ENCODE measurements at places on chromosomes 3 and 15.

DNA sequence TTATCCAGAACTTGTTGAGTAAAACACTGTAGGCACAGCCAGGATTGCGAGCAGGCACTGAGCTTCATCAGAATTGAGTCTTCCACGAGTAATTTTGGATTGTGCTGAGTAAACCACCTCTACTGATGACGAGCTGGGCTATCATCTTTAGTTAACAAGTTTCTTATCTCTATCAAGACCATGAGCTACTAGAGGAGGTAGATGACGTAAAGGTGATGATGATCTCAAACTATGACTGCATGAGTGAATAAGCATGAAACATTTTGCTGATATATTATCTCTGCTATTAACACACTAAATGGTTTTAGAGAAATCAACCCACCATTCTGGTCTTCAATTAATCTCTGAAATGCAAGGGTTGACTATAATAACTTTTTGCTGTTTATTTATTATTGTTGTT lies 506.0 kb downstream of the GBE1 start:
- no peak for DNase-seq

DNA sequence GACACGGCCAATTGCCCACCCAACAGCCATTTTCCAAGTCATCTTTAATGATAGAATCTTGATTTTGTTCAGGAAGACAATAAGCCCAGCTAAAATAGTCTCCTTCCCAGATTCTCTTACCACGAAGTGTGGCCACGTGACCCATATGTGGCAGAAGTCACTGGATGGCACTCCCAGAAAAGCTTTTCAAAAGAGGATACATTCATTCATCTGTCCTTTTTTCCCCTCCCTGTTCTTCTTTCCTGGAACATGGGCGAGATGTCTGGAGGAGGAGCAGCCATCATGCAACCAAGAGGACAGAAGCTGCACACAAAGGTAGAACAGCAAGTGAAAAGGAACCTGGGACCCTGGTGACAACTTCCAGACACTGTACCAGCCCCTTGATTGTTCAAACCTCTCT lies 174.7 kb downstream of the UACA start:
- no peak for DNase-seq

- no peak for DNase-seq
These were observed 87.5 kb upstream of the PLXNA1 start for GRCh38 chr3:126895178-126896066.

- DNase-seq = no peak
These were observed 92.4 kb upstream of the DAZL start for GRCh38 chr3:16697443-16698147.

GRCh38 chr3:115348951-115349745 lies 202.1 kb upstream of the ZBTB20 start:
- DNase-seq = no peak

DNA sequence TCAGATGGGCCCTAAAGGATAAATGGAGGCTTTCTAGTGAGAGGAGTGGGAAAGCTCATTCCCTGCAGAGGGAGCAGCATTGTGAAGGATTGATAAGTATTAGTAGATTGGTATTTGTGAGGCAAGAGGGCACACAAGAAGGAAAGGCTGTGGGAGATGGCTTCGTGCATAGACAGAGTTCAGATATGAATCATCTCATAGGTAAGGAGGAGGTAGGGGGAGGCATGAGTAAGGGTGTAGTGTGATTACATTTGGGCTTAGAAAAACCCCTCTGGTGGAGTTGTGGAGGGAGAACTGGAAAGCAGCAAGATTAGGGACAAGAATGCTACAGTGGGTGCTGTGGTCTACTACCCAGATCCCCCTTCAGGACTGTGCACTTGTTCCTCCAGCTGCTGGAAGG lies 29.6 kb downstream of the ONECUT1 start:
- no peak for DNase-seq

GRCh38 chr15:41125931-41126642 lies 10.0 kb upstream of the INO80 start:
- DNase-seq = no peak

GRCh38 chr3:167733961-167734497 lies 663 bp downstream of the PDCD10 start:
- no peak for DNase-seq

DNA sequence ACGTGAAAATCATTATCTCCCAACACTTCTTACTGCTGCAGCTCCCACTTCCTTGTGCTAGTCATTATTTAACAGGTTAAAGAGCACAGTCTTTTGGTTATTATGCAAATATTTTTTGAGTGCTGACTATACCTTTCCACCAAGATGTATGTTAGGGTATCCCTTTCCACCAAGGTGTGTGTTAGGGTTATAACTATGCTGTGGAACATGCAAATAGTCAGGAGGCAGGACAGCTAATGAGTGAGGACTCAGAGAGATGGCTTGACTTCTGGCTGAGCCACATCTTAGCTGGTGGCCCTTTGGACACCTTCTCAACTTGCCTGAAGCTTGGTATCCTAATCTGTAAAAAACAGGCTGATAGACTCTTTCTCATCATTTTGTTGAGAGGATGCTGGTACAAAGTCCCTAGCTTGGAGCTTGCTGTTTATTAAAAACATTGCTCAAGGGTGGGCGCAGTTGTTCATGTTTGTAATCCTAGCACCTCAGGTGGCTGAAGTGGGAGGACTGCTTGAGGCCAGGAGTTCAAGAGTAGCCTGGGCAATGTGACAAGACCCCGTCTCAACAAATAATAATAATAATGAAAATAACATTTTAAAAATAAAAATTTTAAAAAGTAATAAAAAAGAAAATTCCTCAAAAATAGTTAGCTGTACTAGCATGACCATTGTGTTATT lies 160.5 kb upstream of the ADAMTS9 start:
- DNase-seq = no peak

DNA sequence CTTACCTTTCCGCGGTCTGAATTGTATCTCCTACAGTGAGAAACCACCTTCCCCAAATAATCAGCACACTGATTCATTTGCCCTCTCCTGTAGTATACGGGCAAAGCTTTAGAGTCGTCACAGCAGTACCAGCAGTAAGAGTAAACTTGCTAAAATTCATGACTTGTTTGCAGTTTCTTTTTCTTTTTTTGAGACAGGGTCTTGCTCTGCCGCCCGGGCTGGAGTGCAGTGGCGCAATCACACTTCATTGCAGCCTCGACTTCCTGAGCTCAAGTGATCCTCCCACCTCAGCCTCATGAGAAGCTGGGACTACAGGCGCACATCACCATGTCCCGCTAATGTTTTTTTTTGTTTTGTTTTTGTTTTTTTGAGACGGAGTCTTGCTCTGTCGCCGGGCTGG lies 11.9 kb downstream of the SCAMP5 start:
- DNase-seq = no peak

DNA sequence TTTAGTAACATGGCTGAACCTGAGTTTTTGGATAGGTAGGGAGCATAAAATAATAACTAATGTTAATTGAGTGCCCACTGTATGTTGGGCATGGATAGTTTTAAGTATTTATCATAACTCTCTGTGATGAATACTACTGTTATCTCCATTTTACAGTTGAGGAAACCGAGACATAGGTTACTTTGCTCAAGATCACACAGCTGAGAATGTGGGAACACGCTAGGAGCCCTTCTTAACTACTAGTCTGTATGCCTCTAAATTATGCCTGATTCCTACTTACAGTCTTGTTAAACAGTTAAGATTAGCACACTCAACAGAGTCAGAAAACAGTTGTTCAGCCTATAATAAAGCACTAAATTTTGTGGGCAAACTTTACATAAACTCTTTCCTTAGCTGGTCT lies 2.0 kb upstream of the SIAH2 start:
- no peak for DNase-seq

DNA sequence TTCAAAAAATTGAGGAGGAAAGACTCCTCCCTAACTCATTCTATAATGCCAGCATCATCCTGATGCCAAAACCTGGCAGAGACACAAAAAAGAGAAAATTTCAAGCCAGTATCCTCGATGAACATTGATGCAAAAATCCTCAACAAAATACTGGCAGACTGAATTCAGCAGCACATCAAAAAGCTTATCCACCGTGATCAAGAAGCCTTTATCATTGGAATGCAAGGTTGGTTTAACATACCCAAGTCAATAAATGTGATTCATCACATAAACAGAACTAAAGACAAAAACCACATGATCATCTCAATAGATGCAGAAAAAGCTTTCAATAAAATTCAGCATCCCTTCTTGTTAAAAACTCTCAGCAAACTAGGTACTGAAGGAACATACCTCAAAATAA lies 24.2 kb upstream of the CAPN3 start:
- DNase-seq = no peak

- DNase-seq = no peak
These were observed 101.0 kb upstream of the THBS1 start for GRCh38 chr15:39479911-39480310.

DNA sequence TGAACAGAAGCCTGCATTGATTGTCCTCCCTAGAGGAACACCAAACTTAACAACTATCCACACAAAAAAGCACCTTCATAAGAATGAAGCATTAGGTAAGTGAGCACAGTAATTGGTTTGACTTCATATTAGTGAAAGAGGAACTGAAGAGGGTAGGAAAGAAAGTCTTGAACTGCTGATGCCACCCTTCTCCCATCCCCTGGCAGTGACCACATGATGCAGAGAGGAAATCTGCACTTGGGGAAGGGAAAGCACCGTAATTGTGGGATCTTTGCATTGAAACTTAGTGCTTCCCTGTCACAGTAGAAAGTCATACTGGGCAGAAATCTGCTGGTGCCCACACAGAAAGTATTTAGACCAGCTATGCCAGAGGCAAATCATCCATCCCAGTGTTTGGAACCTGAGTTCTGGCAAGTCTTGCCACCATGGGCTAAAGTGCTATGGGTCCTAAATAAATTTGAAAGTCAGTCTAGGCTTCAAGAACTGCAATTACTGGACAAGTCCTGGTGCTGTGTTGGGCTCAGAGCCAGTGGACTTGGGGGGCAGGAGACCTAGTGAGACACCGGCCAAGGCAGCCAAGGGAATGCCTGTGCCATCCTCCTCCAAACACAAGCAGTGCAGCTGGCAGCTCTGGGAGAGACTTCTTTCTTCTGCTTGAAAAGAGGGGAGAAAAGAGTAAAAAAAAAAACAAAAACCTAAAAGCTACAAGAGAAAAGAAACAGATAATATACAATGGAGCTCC lies 63.6 kb downstream of the SLC15A2 start:
- no peak for DNase-seq

GRCh38 chr15:101183226-101183930 lies 68.5 kb downstream of the CHSY1 start:
- no peak for DNase-seq

DNA sequence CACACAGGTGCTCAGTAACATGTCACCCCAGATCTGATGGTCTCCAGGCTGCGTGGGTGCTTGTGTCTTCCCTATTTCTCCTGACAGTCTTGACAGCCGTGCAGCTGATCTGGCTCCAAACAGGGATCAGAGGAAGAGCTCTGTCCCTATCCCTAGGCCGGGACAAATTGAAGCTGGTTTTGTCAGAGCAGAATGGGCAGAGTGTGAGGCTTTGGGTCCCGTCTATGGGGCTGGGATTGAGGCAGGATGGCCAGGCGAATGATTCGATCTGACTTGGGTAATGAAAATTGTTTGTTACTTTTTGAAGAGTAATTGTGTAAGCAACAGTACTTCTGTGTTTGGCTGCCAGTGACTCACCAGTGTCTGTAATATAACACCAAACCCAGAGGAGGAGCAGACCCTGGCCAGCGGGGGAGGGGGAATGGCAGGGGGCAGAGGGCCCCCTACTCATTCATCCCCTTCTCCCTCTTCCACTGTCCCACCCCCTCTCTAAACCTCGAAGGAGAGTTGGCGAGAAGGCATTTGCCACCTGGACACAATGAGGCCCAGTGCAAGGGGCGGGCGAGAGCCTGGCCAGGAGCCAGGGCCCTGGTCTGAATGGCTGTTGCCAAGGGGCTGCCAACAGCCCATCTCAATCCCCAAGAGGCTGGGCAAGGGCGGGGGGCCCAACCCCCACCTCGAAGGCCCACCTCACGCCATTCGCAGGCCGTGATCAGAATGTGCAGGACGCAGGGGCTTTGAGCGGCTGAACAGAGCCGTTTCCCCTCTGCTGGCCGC lies 4.9 kb upstream of the MAGEF1 start:
- no peak for DNase-seq

GRCh38 chr3:69777582-69777967 lies 38.3 kb downstream of the MITF start:
- DNase-seq = no peak

DNA sequence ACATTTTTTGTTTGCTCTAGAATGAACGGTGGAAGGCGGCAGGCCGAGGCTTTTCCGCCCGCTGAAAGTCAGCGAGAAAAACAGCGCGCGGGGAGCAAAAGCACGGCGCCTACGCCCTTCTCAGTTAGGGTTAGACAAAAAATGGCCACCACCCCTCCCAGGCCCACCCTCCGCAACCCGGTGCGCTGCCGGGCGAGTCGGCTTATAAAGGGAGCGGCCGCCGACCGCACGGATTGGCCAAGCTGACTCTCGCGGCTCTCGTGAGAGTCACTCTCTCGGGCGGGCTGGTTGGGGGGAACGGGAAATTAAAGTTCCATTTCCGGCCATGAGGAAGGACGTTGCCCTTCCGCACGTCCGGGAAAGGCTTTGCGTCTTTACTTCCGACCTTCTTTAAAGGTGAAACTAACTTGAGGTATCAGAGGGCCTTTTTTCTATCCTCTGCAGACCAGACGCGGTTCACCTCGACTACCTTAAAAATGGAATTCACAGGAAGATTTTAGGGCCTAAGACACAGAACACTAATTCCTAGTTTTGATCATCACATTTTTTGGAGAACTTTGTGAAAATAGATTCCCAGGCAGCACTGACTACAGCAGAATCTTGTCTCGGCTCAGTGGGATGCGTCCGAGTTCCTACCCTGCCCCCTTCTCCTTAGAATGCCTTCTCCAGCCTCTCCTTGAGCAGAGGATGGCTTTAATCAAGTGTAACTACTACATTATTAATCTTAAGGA lies at the start of gene TERC:
Gene TERC, minus strand, starts transcription at position 179 of the 731 bp plus-strand sequence.
- DNase-seq = peak; percentile 69

DNA sequence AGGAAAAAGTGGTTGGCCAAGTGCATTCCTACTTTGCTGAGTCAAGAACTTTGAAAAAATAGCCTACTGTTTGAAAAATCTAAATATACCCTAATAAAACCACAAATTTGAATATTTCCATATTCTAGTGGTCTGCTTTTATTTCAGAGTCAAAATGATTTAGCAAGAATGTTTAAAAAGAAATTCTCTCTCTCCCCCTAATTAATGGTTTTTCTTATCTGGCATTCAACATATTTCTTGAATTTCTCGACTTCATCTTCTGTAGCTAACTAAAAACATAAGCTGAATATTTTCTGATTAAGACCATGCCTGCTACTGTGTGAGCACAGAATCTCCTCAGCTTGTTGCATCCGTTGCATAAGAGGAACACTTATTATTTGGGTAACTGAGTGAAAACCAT lies 563.5 kb upstream of the TBL1XR1 start:
- no peak for DNase-seq

GRCh38 chr15:99167640-99168039 lies 62.8 kb downstream of the SYNM start:
- DNase-seq = no peak

DNA sequence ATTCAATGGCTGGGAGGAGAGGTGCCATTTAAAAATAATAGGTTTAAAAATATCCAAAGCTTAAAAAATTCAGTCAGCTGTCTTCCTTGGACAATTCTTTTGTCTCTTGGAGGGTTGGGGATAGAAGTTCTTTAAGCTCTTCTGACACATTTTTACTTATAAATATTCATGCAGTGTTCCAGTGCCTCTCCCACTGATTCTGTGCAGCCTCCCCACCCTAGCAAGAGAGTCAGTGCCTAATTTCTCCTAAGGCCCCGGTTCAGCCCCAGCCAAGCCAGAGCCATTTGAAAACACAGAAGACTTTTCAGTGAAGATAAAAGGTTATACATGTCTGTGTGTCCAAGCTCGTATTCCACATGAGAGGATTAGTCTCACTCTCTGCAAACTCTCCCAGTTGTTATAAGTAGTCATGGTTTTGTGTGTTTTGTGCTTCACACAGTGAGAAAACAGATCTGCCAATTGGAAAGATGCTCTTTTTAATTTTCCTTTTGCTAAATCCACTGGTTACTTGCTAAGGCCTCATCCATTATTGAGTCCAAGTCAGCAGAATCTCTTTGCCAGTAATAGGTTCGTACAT lies 141.3 kb downstream of the CD47 start:
- no peak for DNase-seq

Data from AG04450 (cell line).